NCI-H2171 treated with DMSO at 0.1 percent for 48 hours (cell line): ENCODE measurements at places on chromosomes 6 and 20.

- DNase-seq, result no peak
Observed at GRCh38 chr20:37538003-37538402, 10.3 kb upstream of the BLCAP start.

DNA sequence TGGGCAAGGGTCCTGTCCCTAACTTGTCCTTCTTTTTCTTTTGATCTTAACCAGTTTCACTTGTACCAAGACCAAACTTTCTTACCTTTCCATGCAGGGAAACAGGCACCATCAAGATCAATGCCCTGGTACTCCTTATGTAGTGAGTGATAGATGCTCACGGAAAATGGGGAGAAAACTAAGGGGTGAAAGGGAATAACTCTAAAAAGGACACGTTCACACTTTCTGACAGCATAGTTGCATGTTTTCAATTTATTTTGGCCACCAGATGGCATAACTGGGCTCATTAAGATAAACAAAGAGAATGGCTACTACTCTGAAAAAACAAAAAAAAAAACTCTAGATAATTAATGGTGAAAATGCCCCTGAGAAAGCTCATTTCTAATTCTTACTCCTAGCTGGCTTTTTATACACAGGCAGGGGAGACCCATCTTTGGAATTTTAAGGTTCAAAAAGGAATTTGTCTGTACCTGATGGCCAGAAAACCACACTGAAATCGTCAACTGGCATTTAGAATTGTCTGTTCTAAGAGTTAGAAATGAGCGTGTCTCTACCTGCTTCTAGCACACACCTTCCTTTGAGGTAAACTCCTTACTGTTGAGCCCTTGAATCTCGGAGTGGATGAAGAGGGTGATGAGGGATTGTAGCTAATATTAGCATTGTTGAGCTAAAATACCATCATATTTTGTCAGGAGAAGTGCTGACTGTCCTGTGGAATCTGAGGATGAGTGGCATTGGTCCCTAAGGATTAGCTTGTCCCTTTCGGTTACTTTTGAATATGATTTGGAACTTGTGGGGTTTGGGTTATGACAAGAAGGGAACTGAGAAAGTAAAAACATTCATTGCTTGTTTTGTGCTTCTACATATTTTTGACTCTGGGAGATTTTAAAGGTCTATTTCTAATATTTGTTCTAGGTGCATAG lies 62.2 kb upstream of the DDR1 start:
- DNase-seq, result peak; percentile 34

- peak; percentile 87 for DNase-seq
Observed at GRCh38 chr20:51934301-51935002, 132.1 kb upstream of the SALL4 start.

DNA sequence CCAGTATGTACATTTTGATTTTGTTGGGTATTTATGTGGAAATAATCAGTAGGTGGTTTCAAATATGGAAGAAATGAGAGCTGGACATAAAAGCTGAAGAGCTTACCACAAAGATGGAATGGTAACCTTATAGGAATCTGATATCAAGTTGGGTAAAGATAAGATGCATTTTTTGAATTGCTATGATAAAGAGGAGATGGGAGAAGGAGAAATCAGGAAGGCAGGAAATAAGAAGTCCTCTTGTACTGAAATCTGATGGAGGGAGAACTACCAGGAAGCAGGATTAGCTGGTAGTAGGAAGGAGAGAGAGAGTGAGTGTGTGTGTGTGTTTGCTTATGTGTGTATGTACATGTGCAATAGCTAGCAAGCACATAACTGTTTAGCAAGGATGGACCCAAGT lies 468.4 kb downstream of the PHF3 start:
- DNase-seq, result no peak
